ENCODE measurements at places on chromosomes 3 and 15.

DNA sequence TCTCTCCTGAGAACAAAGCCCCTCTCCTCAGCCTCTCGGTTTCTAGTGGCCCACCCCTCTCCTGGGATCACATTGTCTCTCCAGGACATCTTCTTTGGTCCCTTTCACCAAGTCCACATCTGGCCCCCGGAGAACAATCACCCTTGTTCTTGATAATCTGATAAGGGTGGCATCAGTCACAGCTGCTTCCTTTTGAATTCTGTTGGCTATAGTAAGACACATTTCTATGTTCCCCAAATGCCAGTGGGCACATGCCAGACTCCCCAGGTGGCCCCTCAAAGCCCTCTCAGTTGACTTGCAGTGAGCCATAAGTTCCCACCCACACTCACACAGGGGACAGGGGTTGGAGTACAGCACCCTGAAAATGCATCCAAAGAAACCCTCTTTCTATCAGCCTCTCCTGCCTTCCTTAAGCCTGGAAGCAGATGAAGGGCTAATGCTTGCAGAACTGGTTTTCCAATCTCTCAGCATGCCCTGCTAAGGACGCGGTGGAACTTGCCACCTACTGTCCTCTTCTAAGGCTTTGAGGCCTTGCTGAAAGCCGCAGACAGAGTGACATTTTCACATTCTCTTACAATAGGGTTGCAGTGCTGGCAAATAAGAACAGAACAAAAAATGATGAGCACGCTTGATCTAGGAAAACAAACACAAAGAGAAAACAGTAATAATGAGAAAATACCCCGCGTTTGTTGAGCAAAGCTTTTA lies 101.3 kb upstream of the SLCO3A1 start:
- no peak for DNase-seq

DNA sequence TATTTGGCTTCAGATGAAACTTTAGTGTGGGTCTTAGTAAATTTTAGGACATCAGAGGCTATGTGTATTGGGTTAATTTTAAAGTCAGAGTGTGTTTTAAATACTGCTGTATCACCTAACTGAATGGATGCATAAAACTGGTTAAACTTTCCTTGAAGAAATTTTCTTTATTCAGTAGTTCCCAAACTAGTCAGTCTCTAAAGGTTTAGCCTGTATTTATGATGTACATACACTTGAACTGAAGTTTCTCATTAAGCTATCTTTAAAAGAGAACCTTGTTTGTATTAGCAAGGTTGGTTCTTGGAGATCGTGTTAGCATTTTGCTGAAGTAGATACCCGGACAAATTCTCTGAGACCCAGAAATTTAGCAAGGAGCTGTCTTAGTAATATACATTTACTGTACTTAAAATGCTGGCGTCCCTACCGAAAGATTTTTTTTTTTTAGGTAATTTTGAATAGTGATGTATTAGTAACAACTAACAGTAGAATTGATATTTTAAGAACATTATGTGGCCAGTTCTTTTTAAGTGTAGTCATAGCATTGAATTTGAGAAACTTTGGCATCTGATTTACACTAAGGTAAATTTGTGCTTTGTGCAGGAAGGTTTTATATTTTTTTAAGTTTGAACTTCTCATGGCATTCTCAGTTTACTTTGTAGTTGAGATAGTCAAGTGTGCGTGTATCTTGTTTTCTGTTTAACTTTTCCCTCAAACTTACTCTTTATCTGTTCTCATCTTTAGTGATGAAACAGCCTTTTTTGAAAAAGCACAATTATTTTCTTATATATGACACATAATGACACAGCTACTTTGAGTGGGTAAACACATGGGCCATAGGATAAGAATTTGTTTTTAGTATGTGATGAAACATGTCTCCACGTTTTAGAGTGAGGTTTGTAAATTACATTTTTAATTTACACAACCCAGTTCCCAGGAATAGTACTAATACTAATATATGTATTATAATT lies 2.9 kb downstream of the DIPK2A start:
- DNase-seq: no peak

- DNase-seq: no peak
These were observed 32.5 kb upstream of the CD47 start for GRCh38 chr3:108123326-108123725.

DNA sequence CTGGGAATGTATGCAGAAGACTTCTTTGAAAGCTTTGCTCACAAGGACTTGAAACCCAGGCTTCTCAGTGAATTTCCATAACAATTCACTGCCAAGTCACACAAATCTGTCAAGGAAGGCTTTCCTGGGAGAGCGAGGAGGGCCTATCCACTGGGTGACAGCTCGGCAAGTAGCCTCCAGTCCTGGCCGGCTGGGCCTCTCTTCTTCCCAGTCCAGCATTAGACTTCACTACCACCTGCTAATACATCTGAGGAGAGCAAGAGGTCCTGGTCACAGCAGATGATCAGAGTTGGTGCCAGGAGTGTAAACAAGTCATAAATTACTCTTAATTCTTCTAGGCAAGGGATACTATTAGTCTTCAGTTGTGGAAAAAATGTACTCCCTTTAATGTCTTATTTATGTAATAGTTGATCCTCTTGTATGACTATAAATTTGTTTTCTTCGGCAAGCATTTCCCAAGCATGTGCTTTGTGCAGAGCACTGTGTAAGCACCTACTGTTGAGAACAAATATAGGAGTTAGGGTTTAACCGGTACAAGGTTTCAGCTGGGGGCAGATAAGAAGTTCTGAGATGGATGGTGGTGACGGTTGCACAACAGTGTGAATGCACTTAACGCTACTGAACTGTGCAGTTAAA lies 162.9 kb downstream of the VGLL4 start:
- no peak for DNase-seq

DNA sequence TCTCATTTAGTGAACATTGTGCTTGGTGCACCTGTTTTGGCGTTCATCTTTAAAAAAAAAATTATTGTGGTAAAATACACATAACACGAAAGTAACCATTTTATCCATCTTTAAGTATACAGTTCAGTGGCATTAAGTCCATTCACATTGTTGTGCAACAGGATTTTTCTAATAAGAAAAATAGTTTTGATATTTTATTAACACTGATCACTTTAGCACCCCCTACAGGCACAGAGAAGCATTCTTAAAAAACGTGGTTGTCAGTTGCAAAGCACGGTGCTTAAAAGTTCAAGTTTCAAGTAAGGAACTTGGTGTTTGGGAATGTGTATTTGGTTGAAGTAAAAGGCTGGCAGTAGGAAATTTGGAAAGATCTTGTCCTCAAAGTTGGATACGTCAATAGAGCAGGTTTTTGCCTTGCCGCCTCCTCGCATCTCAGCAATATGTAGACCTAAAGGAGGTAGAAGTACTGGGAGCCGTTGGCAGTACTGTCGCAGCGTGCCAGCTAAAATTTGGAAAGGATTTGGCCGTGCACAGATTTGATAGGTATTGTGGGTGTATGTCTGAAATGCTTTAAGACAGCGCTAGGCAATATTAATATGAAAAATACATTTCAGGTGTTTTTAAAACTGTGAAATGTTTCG lies 110.4 kb downstream of the LRRC28 start:
- DNase-seq: no peak

DNA sequence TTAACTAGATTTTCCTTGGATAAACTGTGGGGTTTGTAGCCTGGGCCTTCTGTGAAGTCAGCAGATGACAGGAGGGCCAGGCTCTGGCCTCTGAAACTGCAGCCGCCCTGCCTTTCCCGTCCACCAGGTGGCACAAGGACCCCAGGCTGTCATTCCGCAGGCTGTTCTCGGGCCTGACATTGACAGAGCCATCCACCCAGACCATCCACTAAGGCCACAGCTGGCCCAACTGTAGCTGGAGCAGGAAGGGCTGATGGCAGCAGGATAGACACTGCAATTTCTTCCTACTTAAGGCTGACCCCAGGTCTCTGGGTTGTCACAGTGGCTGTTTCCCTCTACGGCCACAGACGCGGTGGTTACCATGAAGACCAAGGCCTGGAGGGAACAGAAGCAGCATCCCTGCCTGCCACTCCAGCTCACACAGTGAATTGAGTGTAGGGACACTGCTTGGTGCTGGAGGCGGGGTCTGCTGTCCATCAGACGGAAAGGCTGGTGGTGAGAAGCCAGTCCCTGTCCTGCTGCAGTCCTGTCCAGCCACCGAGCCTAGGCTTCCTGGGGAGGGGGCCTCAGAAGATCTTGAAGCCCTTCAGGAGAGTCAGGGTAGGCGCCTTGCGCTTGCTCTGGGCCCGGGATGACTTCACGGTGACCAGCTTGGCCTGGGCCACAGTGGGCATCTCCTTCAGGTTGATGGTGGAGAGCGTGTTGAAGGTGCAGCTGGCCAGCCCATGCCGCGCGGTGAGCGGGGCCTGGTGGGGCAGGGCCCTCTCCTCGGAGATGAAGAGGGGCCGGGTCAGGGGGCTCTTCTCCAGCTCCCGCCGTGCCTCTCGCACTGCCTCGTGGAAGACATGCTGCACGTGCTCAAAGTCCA lies 9.4 kb downstream of the SLC51B start:
- peak; percentile 9 for DNase-seq

DNA sequence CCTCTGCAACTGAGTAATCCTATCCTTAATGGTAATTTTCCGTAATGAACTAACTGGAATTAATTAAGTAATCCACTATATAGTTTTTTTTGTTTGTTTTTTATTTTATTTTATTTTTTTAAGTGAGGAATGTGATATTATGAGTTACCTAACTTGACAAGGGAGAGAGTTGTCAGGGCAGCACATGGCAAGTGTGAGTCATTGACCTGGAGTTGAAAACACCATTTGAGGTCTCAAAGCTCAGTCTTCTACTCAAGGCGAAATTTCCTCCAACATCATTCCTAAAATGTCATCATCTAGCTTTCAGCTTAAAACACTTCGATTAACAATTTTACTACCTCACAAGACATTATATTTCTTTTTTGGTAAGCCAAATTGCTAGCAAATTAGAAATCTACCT lies 87.8 kb downstream of the NECTIN3 start:
- DNase-seq: no peak

DNA sequence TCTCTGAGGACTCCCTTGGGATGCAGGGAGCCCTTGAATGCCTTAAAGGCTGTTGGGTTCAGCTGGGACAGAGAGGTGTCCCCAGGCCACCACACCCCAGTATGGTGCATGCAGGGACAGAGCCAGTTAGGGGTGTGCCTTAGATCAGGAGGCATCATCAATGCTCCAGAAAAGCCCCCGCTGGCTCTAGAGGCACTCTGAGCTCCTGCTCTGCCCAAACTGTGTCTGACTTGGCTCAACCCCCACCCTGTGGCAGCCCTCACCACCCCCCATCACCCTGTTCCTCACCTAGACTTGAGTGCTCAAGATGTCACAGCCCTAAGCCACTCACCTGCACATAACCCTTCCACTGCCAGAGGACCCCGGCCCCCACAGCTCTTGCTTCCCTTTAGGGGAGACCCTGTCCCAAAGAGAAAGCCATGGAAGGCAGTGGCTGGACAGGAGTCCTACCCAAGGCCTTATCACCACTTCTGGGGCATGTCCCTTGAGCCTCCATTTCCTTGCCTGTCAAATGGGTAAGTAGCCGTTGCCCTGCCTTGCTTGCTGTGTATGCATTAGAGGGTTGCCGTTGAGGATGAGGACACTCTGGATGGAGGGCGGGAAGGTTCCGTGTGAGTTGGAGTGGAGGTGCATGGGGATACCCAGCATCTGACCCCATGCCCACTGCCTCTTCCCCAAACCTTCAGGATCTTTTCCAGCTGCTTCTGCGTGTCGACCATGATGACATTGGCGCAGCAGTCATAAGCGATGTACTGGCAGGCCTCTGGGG lies 41.4 kb downstream of the ACSBG1 start:
- DNase-seq: no peak

DNA sequence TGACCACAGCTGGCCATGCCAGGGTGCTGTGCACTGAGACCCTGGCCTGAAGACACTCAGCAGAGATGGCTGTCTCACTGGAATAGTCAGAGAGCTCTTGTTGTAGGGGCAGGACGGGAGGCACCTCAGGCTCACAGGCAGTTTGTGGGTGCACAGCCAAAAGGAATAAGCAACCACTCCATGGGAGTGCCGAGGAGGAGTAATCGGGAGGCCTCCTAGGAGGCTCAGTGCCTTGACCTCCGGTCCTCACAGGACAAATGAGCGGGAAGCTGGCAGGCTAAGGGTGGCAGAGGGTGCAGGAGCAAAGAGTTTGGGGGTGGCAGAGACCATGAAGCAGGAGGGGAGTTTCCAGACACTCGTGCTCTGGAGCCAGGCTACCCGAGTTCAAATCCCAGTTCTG lies 81.7 kb downstream of the SMAD6 start:
- DNase-seq: no peak

DNA sequence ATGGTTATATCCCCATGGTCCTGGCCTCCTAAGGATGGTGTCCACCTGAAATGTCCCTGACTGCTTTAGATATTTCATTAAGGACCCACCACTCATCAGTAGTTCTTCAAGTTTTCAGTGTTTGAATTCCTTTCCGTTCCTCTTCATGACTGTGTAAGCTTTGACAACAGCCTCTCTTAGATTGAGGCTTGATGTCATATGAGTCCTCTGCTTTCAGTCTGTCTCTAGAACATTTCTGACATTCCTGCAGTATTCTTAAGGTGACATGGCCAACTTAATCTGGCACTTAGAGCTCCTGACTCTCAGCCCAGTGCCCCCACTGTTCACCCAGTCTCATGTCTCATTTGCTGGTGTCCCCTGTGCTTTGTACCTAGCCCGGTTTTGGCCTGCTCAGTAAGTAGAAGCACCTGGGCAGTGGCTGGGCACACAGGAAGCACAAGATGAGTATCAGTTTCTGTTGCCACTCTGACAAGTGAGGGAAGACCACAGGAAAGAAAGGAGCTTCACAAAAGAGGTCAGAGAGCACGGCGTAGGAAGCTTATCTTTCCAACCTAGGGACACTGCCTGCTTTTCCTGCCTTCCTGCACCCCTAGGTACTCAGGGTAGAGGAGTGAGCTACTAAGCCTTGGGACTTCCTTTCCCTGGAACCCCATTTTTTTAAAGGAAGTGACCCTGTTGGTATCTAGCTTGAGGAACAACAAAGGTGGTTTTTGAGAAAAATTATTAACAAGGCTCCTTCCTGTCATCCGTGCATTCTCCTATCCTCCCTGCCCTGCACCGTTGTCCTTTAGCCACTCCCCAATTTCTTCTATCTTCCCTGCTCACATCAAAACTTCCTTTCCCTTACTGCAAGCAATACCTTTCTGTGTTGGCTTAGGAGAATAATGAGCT lies 103.1 kb downstream of the KLHL25 start:
- peak; percentile 11 for DNase-seq

- DNase-seq: no peak
These were observed 159.8 kb upstream of the TSC22D2 start for GRCh38 chr3:150248116-150248887.

DNA sequence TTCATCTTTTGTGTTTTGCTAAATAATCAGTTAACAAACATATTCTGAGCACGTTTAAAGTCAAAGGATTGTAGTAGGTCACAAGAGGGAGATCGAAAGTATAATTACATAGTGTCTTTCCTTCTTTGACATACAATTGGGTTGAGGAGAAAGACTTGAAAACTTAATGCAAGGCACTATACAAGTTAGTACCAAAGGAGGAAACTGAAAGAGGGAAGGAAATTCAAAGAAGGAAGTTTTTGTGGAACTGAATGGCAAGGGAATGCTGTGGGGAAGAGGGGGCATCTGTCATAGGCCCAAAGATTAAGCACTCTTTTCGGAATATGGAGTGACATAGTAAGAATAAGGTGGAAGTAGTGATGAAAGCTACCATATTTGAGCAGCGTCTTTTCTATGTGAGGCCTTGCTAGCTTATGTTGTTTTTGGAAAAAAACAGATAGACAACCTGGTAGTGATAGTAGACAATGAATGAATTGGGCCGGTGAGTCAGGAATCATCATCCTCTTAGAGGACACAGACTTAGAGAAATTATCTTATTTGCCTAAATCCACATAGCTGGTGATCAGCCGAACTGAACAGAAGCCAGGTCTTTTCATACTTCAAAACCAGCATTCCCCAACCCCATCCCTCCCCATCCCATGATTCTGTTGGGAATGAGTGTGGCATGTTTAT lies 10.2 kb downstream of the MBNL1 start:
- DNase-seq: no peak

GRCh38 chr15:66505818-66506217 lies 692 bp downstream of the ZWILCH start:
- no peak for DNase-seq
